Activated naive CD4-positive, alpha-beta T cell (primary cell): ENCODE measurements at places on chromosomes 2 and 18.

DNA sequence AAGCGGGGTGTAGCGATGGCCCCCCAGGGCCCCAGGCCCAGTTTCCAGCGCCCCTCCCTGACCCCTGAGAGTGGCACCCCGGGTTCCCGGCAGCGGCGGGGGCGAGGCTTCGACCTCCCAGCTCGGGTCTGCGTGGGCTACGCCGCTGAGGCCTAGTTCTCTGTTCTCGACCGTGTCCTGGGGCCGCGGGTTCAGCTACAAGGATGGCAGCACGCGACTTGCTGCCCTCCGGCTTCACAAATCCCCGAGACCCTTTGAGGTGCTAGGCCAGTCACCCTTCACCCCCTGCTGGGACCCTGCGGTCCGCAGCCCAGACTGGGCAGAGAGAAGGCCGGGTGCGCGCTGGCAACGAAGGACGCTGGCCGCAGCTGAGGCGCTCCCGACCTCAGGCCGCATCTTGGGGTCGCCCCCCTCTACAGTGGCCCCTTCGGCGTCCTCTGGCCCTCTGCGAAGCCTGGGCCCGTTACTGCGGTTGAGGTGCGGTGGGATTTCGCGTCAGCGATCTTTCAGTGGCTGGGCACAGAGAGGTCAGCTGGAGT lies 1.2 kb downstream of the OTX1 start:
- no peak for DNase-seq

- DNase-seq: no peak
Measured at GRCh38 chr2:201151127-201151981, 31.6 kb upstream of the CASP10 start.

- DNase-seq: no peak
Measured at GRCh38 chr18:24982831-24983230, 369.1 kb downstream of the ZNF521 start.

- no peak for DNase-seq
Measured at GRCh38 chr2:37300146-37300545, 24.5 kb downstream of the PRKD3 start.

DNA sequence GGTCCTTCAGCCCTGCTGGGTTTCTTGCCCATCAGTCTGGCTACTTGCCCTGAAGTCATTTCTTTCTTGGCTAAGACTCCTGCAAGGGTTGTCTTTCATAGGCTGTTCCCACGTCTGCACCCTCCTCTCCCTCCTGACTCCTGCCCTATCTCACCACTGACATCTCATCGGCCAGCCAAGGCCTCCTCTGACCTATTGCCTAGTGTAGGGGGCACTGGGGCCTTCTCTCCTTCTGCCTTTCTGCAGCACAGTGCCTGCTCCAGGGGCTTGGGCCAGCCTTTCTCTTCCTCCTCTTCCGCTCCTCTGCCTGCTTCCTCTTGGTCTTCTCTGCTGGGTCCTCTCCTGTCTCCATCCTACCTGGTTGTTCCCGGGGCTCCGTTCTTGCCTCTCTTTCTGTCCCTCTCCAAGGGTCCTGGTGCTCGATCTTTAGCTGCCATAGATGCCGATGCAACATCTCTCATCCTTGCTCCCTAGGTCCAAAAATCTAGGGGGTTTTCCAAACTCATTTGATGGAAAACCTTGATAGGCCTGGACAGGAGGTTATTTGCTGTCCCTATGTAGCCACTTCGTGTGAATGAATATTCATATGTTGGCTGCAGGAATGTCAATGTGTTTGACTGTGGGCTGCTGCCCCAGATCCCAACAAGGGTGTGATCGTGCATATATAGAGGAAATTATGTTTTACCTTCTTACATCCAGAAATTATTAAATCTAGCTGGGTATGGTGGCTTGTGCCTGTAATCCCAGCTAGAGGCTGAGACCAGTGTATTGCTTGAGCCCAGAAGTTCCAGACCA lies 9.7 kb upstream of the NT5DC4 start:
- DNase-seq: no peak

DNA sequence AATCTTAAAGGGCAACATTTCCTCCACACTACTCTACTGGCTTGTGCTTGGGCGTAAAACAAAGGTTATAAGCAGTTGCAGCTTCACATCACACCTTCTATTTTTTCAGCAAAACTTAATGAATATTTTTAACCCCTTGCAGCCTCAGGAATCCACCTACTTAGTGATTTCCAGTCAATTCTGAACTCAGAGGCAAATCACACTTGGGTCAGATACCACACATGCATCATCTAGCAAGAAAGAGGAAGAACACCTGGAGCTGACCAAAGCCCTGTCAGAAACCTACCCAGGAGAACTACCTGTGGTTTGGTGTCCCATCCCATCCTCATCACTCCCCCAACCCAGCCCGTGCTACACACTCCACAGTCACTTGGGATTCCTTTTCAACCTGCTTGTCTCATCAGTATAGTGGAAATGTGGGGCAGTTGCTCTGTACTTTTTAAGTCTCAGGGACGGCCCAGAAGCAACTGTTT lies 25.5 kb downstream of the PIAS2 start:
- DNase-seq: no peak

DNA sequence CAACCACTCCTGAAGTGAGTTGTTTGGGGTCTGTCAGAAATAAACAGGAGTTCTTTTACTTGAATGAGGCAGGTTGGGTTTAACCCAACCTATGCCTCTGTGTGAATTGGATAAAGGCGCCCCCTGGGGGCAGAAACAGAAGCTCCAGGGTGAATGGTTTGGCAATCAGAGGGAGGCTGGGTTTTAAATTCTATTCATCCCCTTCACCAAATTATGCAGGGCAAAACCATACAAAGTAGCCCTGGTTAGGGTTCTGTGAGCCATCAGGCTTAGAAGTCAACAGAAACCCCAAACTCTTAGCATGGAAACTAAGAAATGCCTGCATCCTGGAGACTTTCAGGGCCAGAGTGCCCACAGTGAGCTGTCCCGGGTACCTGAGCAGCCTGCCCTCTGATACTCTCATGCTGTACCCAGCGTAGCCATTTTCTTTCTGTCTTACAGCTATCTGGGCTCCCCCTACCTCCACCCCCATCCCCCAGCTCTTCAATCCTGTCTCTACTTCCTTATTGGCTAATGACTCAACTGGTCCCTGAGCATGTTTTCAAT lies 241.5 kb downstream of the ICOS start:
- DNase-seq: peak; percentile 40

- DNase-seq: no peak
Measured at GRCh38 chr2:197809064-197809463, 4.7 kb downstream of the PLCL1 start.

- no peak for DNase-seq
Measured at GRCh38 chr2:71995067-71995665, 152.5 kb downstream of the CYP26B1 start.

- DNase-seq: no peak
Measured at GRCh38 chr2:191905336-191905735, 58.4 kb upstream of the CAVIN2 start.

GRCh38 chr2:188668017-188668680 lies 306.0 kb upstream of the COL3A1 start:
- DNase-seq: no peak

DNA sequence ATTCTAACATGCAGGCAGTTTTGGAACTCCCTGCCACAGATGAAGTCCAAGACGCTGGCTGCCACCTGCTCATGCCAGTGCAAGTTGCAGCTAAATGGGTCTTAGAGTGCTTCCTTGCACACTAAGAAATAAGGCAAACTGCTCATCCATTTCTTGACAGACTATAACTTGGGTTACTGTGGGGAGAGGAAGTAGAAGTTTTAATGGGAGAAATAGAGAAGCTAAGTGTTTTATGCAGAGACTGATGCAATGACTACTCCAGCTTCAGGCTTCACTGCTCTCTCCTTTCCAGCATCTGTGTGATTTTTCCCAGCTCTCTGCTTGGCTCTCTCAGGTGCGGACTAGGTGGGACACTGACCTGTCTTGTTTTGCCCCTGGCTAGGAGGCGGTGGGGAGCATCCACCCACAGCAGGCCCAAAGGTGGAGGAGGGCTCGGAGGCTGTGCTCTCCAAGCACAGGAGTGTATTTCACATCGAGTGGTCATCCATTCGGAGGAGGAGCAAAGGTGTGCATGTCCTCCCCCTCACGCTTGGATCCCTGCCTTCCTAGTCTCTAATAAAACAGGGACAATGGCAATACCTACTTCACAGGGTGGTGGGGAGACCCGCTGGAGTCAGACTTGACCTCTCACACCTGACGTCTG lies 48.2 kb downstream of the SLC14A2 start:
- DNase-seq: no peak

DNA sequence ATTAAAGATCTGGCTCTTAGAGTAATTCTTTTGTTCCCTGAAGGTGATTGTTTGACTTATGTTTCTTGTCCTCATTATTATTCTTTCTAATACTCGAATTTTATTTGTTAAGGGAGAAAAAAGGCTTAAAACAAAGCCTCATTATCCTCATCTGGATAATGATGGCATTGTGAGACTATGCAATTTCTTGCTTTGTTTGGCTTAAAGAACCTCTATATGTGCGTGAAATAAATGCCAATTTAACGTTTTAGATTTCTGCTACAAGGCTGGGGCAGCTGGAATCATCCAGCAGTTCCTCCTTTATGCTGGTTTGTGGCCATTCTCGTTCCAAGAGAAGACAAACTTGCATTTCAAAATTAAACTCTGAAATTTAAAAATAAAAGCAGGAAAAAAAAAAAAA lies 4.9 kb upstream of the DPYSL5 start:
- no peak for DNase-seq

DNA sequence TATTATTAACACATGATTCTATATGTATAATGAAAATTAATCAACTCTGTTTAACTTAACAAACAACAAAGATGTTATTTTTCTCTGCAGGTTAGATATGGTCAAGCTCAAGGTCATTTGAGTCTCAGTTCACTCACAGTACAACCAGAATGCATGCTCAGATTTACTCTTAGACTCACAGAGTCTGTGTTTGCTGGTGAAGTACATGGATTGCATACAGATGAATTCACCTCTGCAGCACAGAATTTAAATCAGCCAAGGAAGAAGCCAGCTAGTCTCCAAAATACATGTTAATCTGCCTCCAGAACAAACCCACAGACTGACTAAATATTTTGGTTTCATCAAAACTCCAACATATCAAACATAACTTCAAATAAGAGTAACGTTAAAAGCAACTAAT lies 424.5 kb downstream of the RAD51AP2 start:
- DNase-seq: no peak

DNA sequence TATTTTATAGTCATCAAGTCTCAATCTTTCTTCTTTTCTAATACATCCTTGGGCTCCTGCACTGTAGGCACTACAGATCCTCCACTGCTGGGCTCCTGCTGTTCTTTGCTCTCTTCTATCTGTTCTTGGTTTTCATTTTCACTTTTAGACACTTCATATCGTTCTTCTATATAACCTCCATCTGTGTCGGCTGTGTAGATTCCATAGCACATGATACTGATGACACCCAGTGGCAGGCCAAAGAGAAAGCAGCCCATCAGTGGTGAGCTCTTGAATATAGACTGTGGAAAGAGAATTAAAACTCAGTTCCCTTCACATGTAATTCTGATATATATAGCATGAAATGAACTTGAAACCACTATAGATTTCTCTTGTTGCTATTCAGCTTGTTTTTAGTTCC lies 38.0 kb downstream of the TMX3 start:
- no peak for DNase-seq

DNA sequence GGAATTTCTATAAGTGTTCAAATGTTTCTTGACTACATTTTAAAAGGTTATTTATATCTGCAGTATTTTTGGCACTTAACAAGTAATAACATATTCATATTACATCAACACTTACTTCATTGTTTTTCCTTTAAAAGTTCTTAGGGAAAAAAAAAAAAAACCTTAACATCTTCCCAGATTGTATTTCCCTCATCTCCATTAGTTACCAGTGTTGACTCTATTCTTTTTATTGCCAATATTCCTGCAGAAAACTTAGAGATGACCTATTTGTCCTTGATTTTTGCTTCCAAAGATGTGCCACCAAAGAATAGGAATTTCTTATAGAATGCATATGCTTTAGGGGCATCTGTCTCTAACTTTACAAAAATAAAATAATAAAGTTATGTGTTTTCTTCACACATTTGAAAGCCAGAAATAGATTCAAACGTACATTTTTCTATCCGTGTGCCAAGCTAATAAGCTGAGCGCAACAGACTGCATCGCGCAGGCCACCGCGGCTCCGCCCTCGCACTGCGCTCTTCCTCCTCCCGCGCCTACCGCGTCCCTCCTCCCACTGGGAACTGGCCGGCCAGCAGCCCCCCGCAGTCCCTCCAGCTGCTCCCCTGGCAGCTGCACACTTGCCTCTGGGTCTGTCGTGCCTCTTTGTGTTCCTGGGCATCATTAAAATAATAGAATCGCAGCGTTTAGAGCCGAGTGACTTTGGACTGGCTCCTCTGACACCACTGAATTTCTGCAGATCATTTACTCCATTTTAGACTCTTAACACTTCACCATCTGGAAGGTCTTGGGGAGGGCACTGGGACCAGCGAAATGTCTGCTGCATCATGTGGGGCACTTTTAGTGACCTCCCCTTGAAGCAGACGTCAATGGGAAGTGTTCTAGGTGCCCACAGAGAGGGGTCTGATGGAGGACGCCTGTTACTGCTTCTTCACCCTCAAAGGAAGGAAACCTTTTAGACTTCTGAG lies 21.2 kb upstream of the NAB1 start:
- no peak for DNase-seq

- DNase-seq: no peak
Measured at GRCh38 chr2:217753460-217754200, 249.2 kb downstream of the TNS1 start.

DNA sequence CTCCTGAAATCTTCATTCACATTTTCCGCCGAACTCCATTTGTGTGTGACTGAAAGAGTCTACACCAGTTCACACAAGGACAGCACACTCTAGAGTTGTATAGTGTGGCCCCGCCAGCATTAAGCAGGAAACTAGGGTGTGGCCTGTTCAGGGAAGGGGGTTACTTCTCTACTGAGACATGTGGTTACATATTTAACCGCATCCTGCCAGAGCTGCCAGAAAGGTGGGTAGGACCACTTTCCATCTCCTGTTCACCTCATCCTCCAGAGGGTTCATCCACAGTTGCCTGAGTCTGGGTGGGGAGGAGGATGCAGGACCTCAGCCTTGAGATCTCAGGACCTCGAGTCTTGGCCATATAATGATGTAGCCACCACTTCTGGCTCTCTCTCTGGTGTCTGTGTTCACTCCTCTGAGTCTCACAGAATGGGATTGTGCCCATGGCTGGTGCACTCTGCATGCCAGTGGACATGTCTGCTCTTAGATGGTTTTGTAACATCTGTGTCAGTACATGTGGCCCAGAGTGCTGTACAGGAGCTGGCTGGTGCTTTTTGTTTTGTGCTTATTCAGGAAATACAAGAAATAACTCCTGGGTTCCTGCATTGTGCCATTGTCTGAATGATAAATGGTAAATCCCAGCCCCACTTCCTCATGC lies 7.7 kb upstream of the SP140L start:
- no peak for DNase-seq

DNA sequence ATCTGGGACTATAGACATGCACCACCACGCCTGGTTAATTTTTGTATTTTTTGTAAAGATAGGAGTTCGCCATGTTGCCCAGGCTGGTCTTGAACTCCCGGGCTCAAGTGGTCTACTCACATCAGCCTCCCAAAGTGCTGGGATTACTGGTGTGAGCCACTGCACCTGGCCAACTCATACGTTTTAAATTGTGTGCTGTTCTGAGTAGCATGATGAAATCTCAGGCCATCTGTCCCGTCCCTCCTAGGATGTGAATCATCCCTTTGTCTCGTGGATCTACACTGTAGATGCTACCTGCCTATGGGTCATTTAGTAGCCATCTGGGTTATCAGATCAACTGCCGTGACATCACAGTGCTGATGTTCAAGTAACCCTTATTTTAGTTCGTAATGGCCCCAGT lies 38.5 kb upstream of the RMP24 start:
- no peak for DNase-seq
